PC-3 (cell line): ENCODE measurements at places on chromosomes 5 and 9. TPM values are rescaled to one million over a fixed set of nuclear protein-coding genes. Genes with fewer than 3 reads are reported as not detected.

The LCP2 gene
- total RNA-seq: not detected in 2 replicates

- H3K4me1 ChIP-seq: no peaks in the 10 kb centered on the region
- no peaks in the 10 kb centered on the region for H3K27me3 ChIP-seq
- peaks cover 11% of the 10 kb centered on the region; the same call in 1 of the 2 replicates for H3K36me3 ChIP-seq
- DNase-seq: peak; percentile 72
- H3K27ac ChIP-seq: no peak overlapping the region
These were observed 69.8 kb downstream of the ICE1 start for GRCh38 chr5:5492087-5492933.

GRCh38 chr9:98993570-98993945 lies 49.9 kb downstream of the COL15A1 start:
- no peaks in the 10 kb centered on the region for H3K36me3 ChIP-seq
- H3K4me1 ChIP-seq: peaks cover 16% of the 10 kb centered on the region
- no peak overlapping the region for H3K27ac ChIP-seq
- H3K27me3 ChIP-seq: no peaks in the 10 kb centered on the region
- no peak for DNase-seq

GRCh38 chr5:125476901-125477585 lies 730.6 kb upstream of the ZNF608 start:
- H3K27me3 ChIP-seq: no peaks in the 10 kb centered on the region
- no peak overlapping the region for H3K4me3 ChIP-seq
- peaks cover 4% of the 10 kb centered on the region; the same call in 1 of the 2 replicates for H3K4me1 ChIP-seq
- no peak overlapping the region for H3K27ac ChIP-seq
- H3K36me3 ChIP-seq: no peaks in the 10 kb centered on the region

- no peak overlapping the region for H3K4me3 ChIP-seq
- H3K27me3 ChIP-seq: no peaks in the 10 kb centered on the region
- no peaks in the 10 kb centered on the region for H3K36me3 ChIP-seq
- no peaks in the 10 kb centered on the region for H3K4me1 ChIP-seq
- no peak overlapping the region for H3K27ac ChIP-seq
- no peak for DNase-seq
These were observed 63.4 kb upstream of the SREK1 start for GRCh38 chr5:66080664-66081063.

- H3K4me1 ChIP-seq: no peaks in the 10 kb centered on the region
- peak; percentile 22 for DNase-seq
- H3K4me3 ChIP-seq: no peak overlapping the region
- H3K27me3 ChIP-seq: no peaks in the 10 kb centered on the region
These were observed 199.8 kb downstream of the ZNF608 start for GRCh38 chr5:124546643-124547042.

The NCS1 gene
- 13.4 and 14.0 TPM in 2 replicates for total RNA-seq

GRCh38 chr5:161311965-161312364 lies 234.6 kb downstream of the GABRB2 start:
- H3K4me1 ChIP-seq: no peaks in the 10 kb centered on the region
- no peaks in the 10 kb centered on the region for H3K27me3 ChIP-seq
- no peaks in the 10 kb centered on the region for H3K36me3 ChIP-seq
- no peak overlapping the region for H3K4me3 ChIP-seq
- no peak overlapping the region for H3K27ac ChIP-seq

GRCh38 chr5:66856041-66856805 lies 260.0 kb downstream of the MAST4 start:
- H3K36me3 ChIP-seq: no peaks in the 10 kb centered on the region
- H3K27me3 ChIP-seq: no peaks in the 10 kb centered on the region
- no peak overlapping the region for H3K4me3 ChIP-seq
- H3K4me1 ChIP-seq: no peaks in the 10 kb centered on the region
- DNase-seq: no peak

DNA sequence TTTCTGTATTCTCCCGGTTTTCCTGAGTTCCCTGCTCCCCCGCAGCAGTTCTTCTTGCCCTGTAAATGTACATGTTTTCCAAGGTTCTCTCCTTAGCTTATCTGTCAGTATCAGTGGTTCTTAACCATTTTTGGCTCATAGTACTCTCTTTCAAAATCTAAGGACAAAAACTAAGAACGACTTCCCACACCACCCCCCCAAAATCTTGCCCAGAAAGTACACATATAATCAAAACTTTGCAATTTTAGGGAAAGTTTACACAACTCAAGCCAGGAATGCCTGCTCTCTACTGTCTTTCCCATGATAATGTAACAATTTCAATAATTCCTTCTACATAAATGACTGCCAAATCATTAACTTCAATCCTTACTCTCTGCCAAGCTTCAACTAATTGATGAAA lies 4.5 kb downstream of the DCAF12 start:
- DNase-seq: no peak
- peaks cover 11% of the 10 kb centered on the region; the same call in 1 of the 2 replicates for H3K36me3 ChIP-seq
- no peak overlapping the region for H3K27ac ChIP-seq
- peaks cover 11% of the 10 kb centered on the region for H3K4me1 ChIP-seq
- H3K27me3 ChIP-seq: no peaks in the 10 kb centered on the region

The SETX gene
- total RNA-seq: 21.0 and 22.7 TPM in 2 replicates

The PCDHA8 gene
- 0.11 TPM in 1 of 2 replicates, not detected in the other for total RNA-seq

DNA sequence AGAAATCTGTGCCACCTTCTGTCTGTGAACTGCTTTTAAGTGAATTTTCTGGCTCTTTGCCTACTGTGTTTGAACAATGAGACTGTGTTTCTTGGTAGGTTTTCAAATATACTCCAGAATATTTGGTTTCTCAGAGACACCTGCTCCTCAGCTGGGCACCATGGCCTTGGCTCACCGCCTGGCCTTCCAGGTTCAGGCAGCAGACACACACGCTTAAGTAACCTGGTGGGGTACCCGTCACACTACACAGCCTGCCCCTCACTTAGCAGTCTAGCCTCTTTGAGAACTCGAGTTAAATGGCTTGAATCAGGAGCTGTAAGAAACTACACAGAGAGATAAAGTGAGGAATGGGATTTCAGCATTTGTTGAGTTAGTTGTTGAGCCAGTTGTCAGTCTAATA lies 530.5 kb downstream of the MTRR start:
- peaks cover 15% of the 10 kb centered on the region for H3K4me1 ChIP-seq
- H3K27ac ChIP-seq: no peak overlapping the region
- no peak for DNase-seq
- no peak overlapping the region for H3K4me3 ChIP-seq
- no peaks in the 10 kb centered on the region for H3K36me3 ChIP-seq
- no peaks in the 10 kb centered on the region for H3K27me3 ChIP-seq

- H3K4me1 ChIP-seq: peaks cover 4% of the 10 kb centered on the region; the same call in 1 of the 2 replicates
- H3K27me3 ChIP-seq: no peaks in the 10 kb centered on the region
- H3K27ac ChIP-seq: no peak overlapping the region
- DNase-seq: no peak
- no peaks in the 10 kb centered on the region for H3K36me3 ChIP-seq
These were observed 2.9 kb downstream of the OR2V1 start for GRCh38 chr5:181127907-181128626.

DNA sequence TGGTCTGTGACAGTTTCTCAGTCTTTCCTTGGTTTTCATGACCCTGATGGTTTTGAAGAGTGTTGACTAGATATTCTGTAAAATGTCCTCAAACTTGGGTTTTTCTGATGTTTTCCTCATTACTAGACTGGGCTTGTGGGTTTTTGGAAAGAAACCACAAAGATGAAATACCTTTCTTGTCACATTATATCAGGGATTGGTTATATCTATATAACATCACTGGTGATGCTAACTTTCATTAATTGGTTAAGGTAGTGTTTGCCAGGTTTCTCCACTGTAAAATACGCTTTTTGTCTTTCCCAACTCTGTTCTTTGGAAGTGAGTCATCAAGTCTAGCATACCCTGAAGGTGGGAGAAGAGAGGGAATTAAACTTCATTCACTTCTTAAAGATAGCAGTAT lies 3.3 kb upstream of the IL31RA start:
- no peak for DNase-seq
- H3K4me3 ChIP-seq: no peak overlapping the region
- no peaks in the 10 kb centered on the region for H3K36me3 ChIP-seq
- H3K27me3 ChIP-seq: no peaks in the 10 kb centered on the region
- peaks cover 7% of the 10 kb centered on the region; the same call in 1 of the 2 replicates for H3K4me1 ChIP-seq

The CAMK4 gene
- 0.55 and 0.69 TPM in 2 replicates for total RNA-seq

- H3K27ac ChIP-seq: peak overlapping the region; percentile 35; the same call in 1 of the 2 replicates
- peaks cover 20% of the 10 kb centered on the region for H3K4me1 ChIP-seq
- H3K36me3 ChIP-seq: peaks cover 18% of the 10 kb centered on the region
- peak; percentile 58 for DNase-seq
- H3K4me3 ChIP-seq: no peak overlapping the region
These were observed 27.6 kb downstream of the DIMT1 start for GRCh38 chr5:62376064-62376463.

- no peaks in the 10 kb centered on the region for H3K27me3 ChIP-seq
- peak; percentile 36 for DNase-seq
- H3K36me3 ChIP-seq: no peaks in the 10 kb centered on the region
- H3K27ac ChIP-seq: no peak overlapping the region
These were observed 57.3 kb downstream of the ARSB start for GRCh38 chr5:78927657-78928282.

- no peak overlapping the region for H3K4me3 ChIP-seq
- no peak for DNase-seq
- H3K27me3 ChIP-seq: no peaks in the 10 kb centered on the region
- H3K27ac ChIP-seq: no peak overlapping the region
These were observed 19.1 kb downstream of the SREK1IP1 start for GRCh38 chr5:64749385-64749784.

- no peaks in the 10 kb centered on the region for H3K36me3 ChIP-seq
- H3K4me1 ChIP-seq: peaks cover 13% of the 10 kb centered on the region
- H3K4me3 ChIP-seq: no peak overlapping the region
- no peak overlapping the region for H3K27ac ChIP-seq
- no peak for DNase-seq
These were observed 53.0 kb downstream of the CXXC5 start for GRCh38 chr5:139701056-139701741.

The TNFSF15 gene
- 1.7 and 2.2 TPM in 2 replicates for total RNA-seq
